ENCODE measurements at places on chromosomes 1 and 21. TPM values are rescaled to one million over a fixed set of nuclear protein-coding genes. Genes with fewer than 3 reads are reported as not detected.

Gene SPATA46
- not detected for total RNA-seq

Gene AKR1A1
- 133 TPM for total RNA-seq

Gene HSD3B2
- total RNA-seq: not detected

Gene FOXD3
- total RNA-seq: not detected

Gene CRYBG2
- not detected for total RNA-seq

Gene PDC
- total RNA-seq: not detected

Gene NFASC
- 0.06 TPM for total RNA-seq

Gene NCAM2
- total RNA-seq: 7.6 TPM

Gene TTC22
- not detected for total RNA-seq

Gene COL16A1
- total RNA-seq: 5.3 TPM

Gene PCP4L1
- total RNA-seq: not detected

Gene TDRD5
- not detected for total RNA-seq

Gene WDR64
- total RNA-seq: not detected
